ENCODE measurements at places on chromosomes 2 and 18.

- no peak for DNase-seq
These were observed 101.7 kb downstream of the SOCS6 start for GRCh38 chr18:70390371-70391090.

DNA sequence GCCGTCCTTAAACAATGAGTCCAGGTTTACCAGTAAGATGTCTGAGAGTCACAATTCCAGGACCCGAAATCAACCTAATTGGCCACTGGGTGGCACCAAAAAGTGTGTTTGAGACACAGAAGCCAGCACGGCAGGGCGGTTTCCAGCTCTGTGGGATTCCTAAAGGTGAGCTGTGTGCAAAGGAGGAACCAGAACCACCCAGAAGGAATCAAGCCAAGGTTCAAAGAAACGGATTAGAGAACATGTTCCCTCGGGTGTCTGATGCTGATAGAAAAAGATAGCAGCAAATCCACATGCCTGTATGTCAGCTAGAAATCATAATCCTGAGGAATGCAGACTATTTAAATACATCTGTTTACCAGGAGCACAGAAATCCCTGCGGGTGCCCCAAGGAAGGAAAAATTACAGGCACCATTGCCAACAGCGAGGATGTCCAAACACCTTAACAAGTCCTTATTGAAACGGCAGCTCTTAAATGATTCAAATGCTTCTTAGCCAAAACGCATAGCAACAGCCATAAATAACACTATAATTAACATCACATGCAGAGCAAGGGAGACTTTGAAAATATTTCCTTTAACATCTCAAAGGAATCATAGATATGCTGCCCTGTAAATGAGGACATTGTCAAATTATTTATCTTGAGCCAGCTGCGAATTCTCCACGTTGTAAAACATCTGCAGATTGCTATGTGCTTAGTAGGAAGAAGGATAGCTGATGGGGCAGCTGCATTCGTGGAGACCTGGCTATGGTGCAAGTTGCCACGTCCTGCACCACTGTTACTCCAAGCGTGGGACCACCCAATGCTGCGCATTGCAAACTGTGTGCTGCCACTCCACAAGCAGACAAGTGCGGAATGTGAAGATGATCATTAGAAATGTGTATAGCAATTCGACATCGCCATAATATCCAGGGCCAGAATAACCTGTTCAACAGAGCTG, 318.7 kb upstream of the NCKAP5 start:
- DNase-seq: peak; percentile 32

- DNase-seq: no peak
These were observed 68.8 kb downstream of the EMX1 start for GRCh38 chr2:72985891-72986683.

DNA sequence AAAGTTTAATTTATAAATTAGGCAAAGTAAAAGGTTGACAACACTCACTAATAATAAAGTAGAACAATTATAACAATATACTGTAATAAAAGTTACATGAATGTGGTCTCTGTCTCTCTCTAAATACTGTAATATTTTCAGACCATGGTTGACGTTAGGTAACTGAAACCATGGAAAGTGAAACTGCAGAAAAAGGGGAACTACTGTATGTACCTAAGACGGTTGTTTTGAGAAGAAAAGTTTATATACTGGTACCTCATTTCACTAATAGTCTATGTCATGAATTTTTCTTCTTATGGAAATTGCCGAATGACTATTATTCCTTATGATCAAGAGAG, 166.7 kb upstream of the ZNF521 start:
- no peak for DNase-seq

- DNase-seq: no peak
These were observed 50.9 kb upstream of the CD226 start for GRCh38 chr18:69998523-69998987.

- DNase-seq: no peak
These were observed 32.7 kb downstream of the GNAL start for GRCh38 chr18:11721720-11722119.

DNA sequence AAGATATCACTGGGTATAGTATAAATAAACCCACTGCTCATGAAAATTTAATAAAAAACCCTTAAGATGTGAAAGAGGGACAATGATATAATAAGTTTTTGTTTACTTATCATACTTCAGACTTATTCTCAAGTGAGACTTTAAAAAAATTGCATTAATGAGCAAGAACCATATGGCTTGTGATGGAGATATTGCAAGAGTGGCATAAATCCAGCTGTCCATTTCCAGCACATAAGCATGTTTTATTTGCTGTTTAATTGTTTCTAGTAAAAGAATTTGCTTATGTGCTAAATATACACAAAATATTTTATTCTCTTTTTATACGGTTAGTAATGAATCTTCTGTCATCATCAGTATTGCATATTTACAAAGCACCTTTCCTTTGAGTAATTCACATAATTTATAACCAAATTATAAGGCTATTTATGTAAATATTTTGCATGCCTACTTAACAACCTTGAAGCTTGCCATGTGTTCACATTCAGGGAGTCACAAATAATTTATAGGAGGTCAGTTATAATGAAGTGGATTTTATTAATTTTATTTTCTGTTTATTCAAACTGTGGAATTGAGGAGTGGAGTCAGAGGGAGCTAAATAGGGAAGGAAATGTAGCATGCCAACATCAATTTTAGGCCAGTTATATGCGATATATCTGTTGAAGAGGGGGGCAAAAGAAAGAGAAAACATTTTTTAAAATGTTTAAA, 318.5 kb upstream of the CWC22 start:
- DNase-seq: no peak

GRCh38 chr2:70010576-70011111, 49.2 kb upstream of the ASPRV1 start:
- DNase-seq: no peak

DNA sequence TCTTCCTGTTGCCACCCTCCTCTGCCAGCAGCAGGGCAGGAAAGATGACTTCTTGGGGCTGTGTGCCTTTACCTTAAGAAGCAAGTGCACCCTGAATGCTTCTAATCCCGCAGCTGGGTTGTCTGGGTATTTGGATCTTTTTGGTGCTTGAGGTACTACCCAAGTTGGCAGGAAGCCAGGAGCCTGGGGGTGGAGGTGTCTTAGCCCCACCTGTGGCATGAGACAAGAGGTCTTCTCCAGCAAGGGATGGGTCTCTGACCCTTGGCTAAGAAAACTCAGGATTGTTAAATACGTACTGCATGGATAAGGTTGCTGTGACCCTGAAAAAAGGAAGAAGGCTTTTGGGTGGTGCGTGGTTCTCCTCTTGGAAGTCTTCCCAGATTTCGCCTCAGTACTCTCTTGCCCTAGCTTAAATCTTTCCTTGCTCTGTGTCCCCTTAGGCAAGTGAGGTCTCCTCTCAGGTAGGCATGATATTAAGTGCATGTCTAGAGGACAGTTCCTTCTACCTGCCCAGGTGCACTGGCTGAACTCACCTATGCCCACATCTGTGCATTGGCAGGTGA, 4.3 kb downstream of the HPCAL1 start:
- DNase-seq: no peak

DNA sequence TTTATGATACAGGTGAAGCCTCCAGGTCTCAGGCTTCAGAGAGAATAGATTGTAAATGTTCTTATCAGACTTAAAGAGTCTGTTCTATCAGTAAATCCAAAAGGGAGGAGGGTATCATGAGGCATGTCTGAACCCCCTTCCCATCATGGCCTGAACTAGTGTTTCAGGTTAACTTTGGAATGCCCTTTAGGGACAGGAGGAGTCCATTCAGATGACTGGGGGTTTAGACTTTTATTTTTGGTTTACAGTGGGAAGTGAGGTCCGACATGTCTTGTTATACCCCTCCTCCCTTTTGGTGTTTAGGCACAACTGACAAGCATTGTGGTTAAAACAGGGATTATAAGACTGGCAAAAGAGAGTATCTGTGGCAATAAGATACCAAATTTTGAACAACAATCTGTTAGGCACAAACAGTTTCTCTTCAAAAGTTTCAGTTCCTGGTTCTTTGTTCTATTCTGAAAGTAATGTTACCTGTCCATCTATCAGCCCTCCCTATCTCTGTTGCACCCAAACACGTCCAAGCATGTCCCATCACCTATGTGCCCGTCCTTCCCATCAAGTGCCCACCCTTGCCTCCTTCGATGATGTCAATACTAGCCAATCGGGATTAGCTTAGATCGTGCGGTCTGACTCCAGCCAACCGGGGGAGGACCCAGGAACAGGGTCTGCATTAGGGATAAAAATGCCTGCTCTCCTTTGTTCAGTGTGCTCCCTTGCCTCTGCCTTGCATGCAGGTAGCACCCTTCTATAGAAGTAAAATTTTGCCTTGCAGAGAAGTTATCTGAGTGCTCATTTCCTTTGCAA, 16.4 kb downstream of the TCF23 start:
- DNase-seq: no peak

DNA sequence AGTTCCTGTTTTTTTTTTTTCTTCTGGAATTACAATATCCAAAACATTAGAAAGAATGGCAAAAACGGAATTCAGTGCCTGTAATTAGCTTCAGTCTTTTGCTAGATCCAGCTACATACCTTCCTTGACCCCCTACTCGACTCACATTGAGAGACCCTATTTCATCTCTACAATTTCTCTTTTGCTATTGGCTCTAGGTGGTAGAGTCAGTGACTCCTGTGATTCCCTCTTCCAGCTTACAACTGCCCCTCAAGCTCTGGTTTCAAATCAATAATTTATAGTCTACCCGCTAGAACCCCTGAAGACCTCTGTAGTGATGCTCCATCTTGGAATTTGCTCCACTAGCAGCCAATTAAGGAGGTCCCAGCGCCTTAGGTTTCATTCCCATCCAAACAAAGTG, 125.8 kb downstream of the TMEFF2 start:
- DNase-seq: no peak

DNA sequence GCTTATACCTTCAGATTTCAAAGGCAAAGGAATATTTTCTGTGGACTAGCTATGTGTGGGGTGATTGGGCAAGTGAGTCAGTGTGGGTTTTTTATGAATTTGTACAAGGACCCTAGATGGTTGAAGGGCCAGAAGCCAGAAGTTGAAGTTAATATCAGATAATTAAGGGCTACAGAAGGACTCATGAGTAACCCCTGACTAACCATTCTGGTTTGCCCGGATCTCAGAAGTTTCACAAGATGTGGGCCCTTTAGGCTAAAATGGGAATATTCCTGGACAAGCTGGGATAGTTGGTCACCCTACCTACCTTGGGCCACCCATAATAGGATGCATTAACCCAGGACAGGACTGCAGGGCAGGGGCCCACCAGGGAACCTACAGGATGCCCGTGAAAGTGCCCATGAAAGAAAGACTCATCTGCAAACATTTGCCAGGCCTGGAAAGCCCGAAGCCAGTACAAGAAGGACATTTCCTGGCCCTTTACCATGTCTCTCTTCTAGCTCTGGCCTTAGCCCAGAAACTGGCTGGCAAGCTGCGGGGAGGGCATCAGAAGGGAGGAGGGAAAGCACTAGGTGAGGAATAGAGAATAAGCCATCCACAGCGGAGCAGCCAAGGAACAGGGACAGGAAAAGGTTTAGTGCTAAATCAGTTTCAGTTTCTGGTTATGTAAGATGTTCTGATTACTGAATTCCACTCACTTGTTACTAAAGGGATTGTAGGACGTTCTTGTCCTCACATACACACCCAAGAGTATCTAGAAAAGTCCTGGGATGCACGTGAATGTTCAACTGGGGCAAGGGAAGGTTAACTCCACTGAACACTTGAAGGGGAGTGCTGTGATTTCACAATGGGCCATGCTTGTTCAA, 33.6 kb downstream of the GCG start:
- no peak for DNase-seq

DNA sequence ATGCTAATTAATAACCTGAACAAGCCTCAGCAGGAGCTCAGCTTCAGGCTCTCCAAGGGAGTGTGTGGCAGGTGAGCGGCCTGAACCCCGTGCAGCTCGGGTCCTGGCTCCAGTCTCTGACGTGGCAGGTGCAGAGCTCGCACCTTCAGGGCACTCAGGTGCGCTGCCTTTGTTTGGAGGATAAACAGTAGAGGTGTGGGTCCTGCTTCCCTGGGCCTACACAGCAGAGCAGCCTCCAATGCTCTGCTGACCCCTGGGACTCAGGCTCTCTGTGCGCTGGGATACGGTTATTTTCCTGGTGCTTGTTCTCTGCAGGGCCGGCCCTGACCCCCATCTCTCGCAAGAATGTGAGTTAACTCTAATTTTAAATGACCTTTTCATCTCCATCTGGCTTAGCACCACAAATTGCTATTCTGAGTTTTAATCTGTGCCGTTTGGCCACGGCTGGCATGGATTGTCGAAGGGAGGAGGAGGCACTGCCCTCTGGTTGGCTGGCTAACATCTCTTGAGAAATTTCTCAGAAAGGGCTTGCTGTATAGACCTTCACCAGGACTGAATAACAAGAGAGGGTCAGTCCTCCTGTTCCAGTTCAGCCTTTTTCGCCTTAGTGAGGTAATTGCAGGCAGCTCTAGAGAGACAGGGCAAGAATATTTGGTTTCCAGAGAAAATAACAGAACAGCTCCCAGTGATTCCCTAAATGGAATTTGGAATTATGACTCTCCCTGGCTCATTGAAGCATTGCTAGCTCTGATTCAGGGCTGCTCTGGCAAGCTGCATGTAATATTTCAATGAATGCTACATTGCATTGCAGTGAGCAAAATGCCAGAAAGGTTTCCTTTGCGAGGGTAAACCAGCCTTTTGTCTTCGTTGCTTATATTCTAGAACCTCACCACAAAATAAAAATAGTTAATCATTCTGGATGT, 161.8 kb downstream of the DCDC2C start:
- DNase-seq: no peak

DNA sequence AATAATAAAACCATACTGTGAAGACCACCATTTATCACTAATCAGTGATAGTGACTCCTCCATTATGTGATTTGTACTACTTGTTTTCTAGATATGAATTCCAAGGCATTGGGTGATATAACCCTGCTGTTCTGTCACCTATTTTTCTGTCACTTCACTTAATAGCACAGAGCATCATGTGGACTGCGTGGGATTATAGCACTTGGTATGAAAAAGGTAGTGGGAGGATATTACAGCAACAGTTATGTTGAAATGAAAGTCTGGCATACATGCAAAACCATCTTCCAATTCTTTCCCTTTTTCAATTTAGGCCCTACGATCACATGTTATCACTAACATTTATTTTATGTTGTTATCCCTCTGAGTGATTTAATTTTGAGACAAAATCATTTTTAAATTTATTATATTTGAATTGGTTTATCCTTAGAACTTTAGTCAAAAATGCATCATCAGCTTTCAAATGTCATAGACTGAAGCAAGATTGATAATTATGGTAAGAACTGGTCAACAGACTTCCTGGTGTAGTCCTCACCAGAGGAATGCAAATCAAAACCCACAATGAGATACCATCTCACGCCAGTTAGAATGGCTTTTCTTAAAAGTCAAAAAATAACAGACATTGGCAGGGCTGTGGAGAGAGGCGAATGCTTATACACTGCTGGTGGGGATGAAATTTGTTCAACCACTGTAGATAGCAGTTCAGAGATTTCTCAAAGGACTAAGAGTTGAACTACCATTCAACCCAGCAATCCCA, 242.6 kb downstream of the IKZF2 start:
- no peak for DNase-seq

Data from SJSA1 (cell line).